Activated CD4-positive, alpha-beta memory T cell treated with anti-CD3 and anti-CD28 coated beads for 36 hours (primary cell): ENCODE measurements at places on chromosomes 1 and 21. TPM values are rescaled to one million over a fixed set of nuclear protein-coding genes. Genes with fewer than 3 reads are reported as not detected.

DNA sequence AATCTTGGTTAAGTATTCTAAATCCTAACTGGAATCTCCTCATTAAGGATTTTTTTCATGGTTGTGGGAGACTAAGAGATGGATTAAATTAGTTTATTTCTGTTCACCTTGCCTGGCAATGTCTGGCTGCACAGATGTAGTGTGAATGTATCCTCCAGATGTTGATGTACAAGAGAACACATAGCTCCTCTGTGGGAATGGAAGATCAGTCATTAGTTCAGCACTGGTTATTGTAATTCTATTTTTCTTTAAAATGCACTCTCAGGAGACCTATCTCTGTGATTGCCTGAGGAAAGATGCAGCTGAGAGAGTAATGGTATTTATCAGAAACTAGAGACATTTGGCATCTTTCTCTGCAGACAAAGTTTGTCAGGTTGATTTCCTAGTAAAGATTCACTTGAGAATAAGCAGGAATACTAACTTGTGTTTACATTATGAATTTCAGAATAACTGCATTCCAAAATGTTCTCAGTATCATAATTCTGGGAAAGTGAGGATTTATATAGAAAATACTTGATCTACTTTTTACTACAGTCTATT, 178.6 kb downstream of the GIPC2 start:
- no peak overlapping the region for H3K27ac ChIP-seq
- no peaks in the 10 kb centered on the region for H3K27me3 ChIP-seq
- H3K4me1 ChIP-seq: no peaks in the 10 kb centered on the region
- H3K4me3 ChIP-seq: no peak overlapping the region

DNA sequence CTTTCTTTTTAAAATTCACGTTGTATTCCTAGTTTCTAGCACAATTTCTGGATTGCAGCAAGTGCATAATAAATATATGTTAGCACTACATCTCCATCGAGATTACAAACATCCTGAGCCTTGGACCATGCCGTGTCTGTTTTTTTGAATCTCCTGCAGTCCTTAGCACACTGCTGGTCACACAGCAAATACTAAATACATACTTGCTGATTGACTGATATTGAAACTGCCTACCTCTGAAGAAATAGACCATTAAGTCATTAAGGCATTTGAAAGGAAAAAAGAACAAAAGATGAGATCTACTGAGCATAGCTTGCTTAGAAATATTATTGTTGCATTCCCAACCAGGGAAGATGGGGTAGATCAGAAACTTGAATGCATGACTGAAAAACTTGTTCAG, 369.1 kb downstream of the PTBP2 start:
- H3K36me3 ChIP-seq: peaks cover 3% of the 10 kb centered on the region
- H3K27me3 ChIP-seq: no peaks in the 10 kb centered on the region
- no peak for DNase-seq

DNA sequence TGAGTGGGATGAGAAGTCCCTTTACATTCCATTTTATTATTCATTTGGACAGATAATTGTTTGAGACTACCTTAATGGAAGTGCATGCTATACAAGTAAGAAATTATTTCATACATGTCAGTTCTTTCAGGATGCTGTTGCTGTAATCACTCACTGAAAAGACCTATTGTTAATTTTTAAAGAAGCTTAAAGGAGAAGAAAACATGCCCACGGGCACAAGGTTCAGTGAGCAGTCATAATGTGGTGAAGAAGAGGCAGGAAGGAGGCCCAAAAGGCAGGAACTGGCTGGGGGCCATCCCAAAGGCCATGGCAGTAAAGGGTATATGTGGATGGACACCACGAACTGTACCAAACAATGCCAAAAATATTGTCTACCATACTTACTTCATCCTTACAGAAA, 206.0 kb downstream of the LYPLAL1 start:
- no peak overlapping the region for H3K4me3 ChIP-seq
- DNase-seq: no peak
- H3K27ac ChIP-seq: no peak overlapping the region
- no peaks in the 10 kb centered on the region for H3K4me1 ChIP-seq
- H3K27me3 ChIP-seq: no peaks in the 10 kb centered on the region

GRCh38 chr1:63912643-63913042, 138.8 kb downstream of the ROR1 start:
- no peaks in the 10 kb centered on the region for H3K4me1 ChIP-seq
- H3K27me3 ChIP-seq: peaks cover 5% of the 10 kb centered on the region
- H3K4me3 ChIP-seq: no peak overlapping the region
- no peaks in the 10 kb centered on the region for H3K36me3 ChIP-seq
- DNase-seq: no peak

DNA sequence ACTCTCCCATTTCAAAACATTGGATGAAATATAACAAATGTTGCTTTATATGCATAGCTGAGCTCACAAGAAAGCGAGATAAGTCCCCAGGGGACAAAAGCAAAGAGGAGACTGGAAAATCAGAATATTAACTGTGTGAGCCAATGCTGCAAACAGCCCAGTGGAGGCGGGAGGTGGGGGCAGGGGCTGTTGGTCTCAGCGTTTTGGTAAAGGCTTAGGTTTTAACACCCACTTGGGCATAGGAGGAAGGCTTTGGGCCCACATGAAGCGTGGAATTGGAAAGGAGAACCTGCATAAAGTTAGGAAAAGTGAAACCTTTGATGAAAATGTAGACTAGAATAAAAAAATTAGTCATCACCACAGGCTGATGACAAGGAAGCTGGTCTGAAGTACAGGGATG, 30.2 kb upstream of the SMIM12 start:
- peaks cover 2% of the 10 kb centered on the region for H3K36me3 ChIP-seq
- no peak overlapping the region for H3K27ac ChIP-seq
- H3K4me3 ChIP-seq: no peak overlapping the region
- DNase-seq: no peak

- DNase-seq: no peak
- H3K27me3 ChIP-seq: peaks cover 20% of the 10 kb centered on the region
- H3K4me3 ChIP-seq: no peak overlapping the region
- no peaks in the 10 kb centered on the region for H3K36me3 ChIP-seq
- H3K27ac ChIP-seq: no peak overlapping the region
- H3K4me1 ChIP-seq: no peaks in the 10 kb centered on the region
Observed at GRCh38 chr1:152926091-152926490, 17.7 kb downstream of the IVL start.

DNA sequence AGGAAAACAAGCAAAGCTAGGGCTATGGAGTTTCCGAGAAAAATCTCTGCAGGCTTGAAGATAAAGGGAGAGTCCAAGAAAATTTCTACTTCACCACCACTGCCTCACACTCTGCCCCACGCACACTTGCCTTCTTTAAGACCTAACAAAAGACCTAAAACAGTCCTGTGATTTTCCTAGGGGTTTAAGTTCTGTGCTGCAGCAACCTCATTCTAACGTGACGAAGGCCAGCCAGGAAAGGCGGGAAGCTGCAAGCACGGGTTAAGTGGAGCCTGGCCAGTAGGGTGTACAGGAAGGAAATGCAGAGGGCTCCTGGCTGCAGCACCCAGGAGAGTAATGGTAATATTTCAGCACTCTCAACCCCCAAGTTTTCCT, 1.5 kb downstream of the SPATA6 start:
- H3K36me3 ChIP-seq: no peaks in the 10 kb centered on the region
- H3K27ac ChIP-seq: no peak overlapping the region
- H3K4me3 ChIP-seq: peak overlapping the region; percentile 82
- DNase-seq: no peak
- H3K27me3 ChIP-seq: peaks cover 26% of the 10 kb centered on the region
- H3K4me1 ChIP-seq: peaks cover 27% of the 10 kb centered on the region

DNA sequence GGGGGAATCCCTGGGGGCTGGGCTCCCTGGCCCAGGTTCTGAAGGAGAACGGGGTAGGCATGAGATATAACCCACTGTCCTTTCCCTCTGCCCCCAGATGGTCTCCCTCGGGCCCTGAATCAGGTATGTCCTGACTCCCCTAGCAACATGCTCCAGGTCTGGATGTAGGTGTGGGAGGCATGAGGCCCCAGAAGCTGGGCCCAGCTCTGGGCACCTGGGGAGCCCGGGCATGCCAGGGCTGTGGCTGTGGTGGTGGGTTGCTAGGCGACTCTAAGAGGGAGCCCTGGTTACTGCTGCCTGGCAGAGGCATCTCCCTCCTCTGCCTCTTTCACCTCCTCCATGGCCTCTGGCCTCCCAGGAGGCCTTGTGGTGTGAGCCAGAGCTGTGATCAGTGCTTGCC, 16.2 kb downstream of the FOXO6 start:
- no peak for DNase-seq
- no peak overlapping the region for H3K4me3 ChIP-seq
- H3K27ac ChIP-seq: no peak overlapping the region
- no peaks in the 10 kb centered on the region for H3K36me3 ChIP-seq
- peaks cover 39% of the 10 kb centered on the region for H3K27me3 ChIP-seq

GRCh38 chr1:113765306-113766230, 6.3 kb upstream of the PHTF1 start:
- H3K4me1 ChIP-seq: peaks cover 40% of the 10 kb centered on the region
- no peak overlapping the region for H3K4me3 ChIP-seq
- DNase-seq: no peak

DNA sequence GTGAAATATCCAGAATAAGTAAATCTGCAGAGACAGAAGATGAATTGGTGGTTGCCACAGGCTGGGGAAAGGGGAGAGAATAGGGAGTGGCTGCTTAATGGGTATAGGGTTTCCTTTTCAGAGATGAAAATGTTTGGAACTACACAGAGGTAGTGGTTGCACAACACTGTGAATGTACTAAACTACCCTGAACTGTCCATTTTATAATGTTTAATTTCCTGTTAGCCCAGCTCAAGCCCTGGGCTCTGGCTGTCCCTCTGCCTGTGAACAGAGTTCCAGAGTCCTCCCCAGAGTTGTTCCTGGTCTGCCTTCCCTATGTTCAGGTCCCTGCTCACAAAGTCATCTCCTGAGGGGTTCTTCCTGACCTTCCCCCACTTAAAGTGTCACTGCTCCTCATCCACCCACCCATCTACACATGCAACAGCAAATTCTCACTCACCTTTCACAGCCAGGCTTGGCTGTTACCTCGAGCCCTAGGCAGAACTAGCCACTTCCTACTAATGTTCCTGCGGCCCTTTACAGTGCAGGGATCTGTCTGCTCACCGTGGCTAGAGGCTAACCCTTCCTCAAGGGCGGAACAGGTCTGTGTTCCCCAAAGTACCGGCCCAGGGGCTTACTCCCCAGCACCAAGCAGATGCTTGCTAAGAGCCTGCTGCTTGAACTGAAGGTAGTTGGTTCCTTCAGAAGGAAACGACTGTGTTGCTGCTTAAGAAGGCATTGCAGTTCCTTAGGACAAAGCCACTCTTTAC, 22.4 kb downstream of the DHCR24 start:
- peaks cover 55% of the 10 kb centered on the region for H3K36me3 ChIP-seq
- H3K4me1 ChIP-seq: no peaks in the 10 kb centered on the region
- H3K27ac ChIP-seq: no peak overlapping the region
- H3K4me3 ChIP-seq: no peak overlapping the region
- no peaks in the 10 kb centered on the region for H3K27me3 ChIP-seq

DNA sequence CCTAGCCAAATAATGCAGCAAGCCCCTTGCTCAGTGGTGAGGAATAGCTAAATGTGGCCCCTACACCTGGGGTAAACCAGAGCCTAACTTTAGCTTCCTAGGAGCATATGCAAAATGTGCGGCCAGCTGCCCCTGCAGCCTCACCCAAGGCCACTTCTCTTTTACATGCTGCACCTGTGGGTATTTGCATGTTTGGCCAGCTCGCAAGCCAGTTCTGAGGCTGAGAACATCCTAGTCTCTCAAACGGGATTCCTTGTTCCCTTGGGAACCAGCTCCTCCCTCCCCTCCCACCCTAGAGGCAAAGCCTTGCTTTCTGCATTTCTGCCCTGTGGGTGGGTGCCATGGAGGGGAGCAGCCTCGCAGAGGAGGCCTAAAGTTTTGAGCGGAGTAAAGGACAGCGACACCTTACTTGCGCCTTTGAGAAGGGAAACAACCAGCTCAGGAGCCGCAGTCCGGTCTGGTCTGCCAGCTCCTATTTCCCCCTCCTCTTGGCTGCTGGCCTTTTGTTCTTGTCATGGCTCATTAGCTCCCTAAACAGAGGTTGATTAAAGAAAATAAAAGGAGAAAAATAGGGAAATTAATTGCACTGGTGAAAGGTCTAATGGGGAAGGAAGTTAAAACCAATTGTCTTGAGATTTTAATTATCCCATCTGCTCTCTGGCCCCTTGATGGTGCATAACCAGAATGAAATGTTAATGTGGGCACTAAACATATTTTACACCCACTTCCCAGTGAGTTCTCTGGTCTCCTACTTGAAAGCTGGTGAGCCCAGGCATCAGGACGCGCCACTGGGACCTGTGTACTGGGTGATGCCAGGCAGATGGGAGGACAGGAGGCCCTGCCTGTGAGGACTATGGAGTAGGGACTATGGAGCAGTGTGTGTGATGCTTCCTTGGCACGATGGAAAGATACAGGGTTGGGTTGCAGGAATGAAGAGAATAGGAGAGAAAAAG, 68.7 kb downstream of the TEX35 start:
- H3K4me3 ChIP-seq: no peak overlapping the region
- H3K36me3 ChIP-seq: no peaks in the 10 kb centered on the region
- H3K27ac ChIP-seq: no peak overlapping the region
- no peak for DNase-seq

DNA sequence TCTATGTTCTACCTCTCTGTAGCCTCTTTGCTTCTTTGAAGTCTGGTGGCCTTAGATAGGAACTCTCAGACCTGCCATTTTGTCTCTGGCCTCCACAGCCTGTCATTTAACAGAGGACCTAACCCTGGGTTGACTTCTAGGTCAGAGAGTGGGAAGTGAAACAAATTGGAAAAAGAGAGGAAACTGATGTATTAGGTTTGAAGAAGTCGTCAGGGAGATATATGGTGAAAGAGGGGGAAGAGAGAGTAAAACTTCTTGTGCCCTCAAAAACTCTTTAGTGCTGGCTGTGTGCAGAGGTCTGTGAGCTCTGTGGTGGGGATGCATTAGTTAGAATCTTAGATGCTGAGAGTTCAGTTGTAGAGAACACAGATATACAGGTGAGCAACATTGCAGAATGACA, 30.2 kb upstream of the CD1D start:
- peaks cover 21% of the 10 kb centered on the region for H3K4me1 ChIP-seq
- peaks cover 8% of the 10 kb centered on the region for H3K27me3 ChIP-seq
- H3K36me3 ChIP-seq: no peaks in the 10 kb centered on the region
- H3K27ac ChIP-seq: peak overlapping the region; percentile 67
- DNase-seq: no peak
- peak overlapping the region; percentile 80 for H3K4me3 ChIP-seq

- no peak overlapping the region for H3K27ac ChIP-seq
- H3K27me3 ChIP-seq: no peaks in the 10 kb centered on the region
- no peak overlapping the region for H3K4me3 ChIP-seq
- H3K36me3 ChIP-seq: no peaks in the 10 kb centered on the region
- no peaks in the 10 kb centered on the region for H3K4me1 ChIP-seq
- DNase-seq: no peak
Observed at GRCh38 chr1:72693899-72694298, 411.6 kb upstream of the NEGR1 start.

Gene TMEM125
- total RNA-seq: not detected

Gene SPRR2A
- total RNA-seq: not detected

Gene CFAP74
- total RNA-seq: not detected

Gene DISP1
- 0.81 TPM for total RNA-seq

Gene RORC
- total RNA-seq: 10.9 TPM

Gene C1orf141
- total RNA-seq: 1.2 TPM

Gene NPHS2
- not detected for total RNA-seq
